ENCODE measurements at places on chromosomes 16 and 17.

DNA sequence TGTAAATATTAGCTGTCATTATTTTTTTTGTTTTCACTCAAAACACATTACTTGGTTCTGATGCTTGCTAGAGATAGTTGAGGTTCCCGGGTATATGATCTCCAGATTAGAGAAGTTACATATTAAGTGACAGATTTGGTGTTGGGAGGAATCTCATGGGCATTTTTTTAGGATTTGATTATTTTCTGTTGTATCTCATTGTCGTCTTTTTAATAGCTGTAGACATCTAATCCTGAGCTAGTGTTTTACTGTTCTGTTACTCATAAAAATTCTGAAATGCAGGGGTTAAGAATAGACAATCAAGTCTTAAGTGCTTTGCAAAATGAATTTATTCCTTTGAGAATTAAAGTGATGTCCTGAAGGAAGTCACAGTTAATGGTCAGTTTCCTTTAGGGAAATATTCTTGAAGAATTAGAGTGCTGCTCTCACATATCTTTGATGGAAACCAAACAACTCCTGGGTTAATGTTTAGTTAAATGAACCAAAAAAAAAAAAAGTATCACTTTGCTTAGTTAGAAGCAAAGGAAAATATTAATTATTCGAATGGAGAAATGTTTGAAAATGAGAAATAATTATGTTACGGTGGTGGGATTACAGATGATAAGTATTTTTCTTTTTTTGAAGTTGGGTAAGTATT lies 251.7 kb upstream of the CACNG5 start:
- H3K4me3 ChIP-seq, result no peak overlapping the region
- peaks cover 17% of the 10 kb centered on the region for H3K4me1 ChIP-seq
- no peaks in the 10 kb centered on the region for H3K27me3 ChIP-seq
- DNase-seq, result no peak
- H3K36me3 ChIP-seq, result peaks cover 61% of the 10 kb centered on the region

GRCh38 chr17:72139212-72139611 lies 18.4 kb downstream of the SOX9 start:
- no peaks in the 10 kb centered on the region for H3K4me1 ChIP-seq
- H3K27ac ChIP-seq, result no peak overlapping the region
- no peak for DNase-seq

DNA sequence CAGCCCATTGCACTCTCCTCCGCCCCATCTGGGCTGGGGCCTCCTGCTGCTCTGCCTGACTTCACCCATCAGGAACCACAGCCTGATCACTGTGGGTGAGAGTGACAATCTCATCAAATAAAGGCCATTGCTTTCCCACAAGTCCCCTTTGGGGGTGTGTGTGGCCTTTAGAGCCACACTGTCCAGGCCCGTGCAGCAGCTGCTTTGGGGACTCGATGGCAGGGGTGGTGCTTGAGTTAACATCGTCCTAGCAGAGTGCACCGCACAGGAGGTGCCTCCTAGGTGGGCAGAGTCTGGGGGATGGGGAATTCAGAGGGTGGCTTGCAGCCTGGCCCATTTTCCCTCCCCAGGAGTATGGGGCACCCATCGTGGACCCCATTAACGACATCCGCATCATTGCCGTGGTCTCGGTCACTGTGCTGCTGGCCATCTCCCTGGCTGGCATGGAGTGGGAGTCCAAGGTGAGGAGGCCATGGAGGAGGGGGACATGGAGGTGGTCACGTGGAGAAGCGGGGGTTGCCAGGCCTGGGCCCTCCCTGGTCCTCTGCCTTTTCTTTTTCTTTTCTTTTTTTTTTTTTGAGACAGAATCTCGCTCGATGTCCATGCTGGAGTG lies 5.4 kb downstream of the SLC12A3 start:
- H3K27ac ChIP-seq, result no peak overlapping the region
- DNase-seq, result no peak
- H3K36me3 ChIP-seq, result no peaks in the 10 kb centered on the region
- H3K4me1 ChIP-seq, result peaks cover 5% of the 10 kb centered on the region
- no peak overlapping the region for H3K4me3 ChIP-seq

DNA sequence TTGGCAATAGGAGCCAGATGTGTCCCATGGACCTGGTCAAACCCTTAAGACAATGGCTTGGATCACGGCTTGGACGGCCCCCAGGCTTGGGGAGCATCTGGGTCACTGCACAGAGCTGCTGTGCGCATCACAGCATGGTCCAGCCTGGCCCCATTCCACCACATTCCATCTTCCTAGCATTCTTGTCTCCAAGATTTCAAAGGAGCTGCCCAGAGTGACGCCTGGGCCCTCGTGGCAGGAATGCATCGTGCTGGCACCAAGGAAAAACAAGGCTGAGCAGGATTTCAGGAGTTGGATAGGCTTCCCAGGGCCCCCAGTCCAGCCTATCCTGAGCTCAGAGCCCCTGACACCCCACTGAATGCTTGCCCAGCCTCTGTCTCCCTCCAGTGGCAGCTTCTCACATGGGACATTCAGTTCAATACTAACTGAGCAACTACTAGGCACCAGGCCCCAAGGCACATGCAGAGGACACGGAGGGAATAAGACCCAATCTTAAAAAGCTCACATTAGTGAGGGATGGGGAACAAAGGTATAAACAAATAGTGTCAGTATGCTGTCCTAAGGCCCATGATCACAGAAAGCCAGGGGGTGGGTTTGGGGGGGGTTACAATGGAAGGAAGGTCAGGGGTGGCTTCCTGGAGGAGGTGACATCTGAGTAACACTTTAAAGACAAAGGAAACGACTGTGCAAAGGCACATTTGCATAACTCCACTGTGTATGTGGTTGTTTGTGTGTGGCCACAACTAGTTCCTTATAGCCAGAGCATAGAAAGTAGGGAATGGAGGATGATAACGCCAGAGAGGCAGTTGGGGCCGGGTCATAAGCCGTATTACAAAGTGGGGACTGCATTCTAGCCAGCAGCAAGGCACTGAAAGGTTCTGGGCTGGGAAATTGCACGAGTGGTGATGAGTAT lies 34.1 kb downstream of the TK2 start:
- H3K27ac ChIP-seq, result peak overlapping the region; percentile 99
- peak overlapping the region; percentile 82 for H3K4me3 ChIP-seq
- DNase-seq, result no peak
- no peaks in the 10 kb centered on the region for H3K27me3 ChIP-seq
- peaks cover 51% of the 10 kb centered on the region for H3K4me1 ChIP-seq
- peaks cover 15% of the 10 kb centered on the region for H3K36me3 ChIP-seq

DNA sequence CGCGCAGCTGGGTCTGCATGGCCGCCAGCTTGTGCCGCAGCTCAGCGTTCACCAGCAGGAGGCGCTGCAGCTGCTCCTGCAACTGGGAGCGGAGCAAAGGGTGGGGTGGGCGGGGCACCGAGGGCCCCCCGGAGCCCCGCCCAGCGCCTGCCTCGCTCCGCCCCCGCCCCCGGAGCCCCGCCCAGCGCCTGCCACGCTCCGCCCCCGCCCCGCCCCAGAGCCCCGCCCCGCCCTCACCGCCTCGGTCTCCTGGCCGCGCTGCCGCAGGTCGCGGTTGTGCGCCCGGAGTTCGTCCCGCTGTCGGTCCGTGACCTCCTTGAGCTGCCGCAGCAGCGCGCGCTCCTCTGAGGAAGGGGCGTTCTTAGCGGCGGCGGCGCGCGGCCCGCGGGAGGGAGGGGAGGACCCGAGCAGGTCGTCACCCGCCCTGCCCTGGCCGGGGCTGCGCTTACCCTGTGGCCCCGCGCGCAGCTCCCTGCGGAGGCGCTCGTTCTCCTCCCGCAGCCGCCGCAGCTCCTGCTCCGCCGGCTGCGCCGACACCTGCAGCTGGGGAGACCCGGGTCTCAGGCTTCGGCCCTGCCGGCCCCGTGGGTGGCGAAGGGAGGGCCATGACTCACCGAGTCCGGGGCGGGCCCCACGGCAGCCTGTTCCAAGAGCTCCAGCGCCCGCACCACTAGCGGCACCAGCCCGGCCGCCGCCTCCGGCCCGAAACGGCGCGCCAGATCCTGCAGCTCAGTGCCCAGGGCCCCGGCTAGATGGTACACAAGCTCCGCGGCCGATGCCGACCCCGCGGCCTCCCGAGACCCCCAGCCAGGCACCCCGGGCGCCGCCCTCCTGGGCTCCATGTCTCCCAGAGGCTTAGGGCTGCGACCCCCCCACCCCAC lies 463 bp downstream of the RILP start:
- peaks cover 42% of the 10 kb centered on the region for H3K36me3 ChIP-seq
- no peaks in the 10 kb centered on the region for H3K27me3 ChIP-seq
- peak; percentile 91 for DNase-seq
- H3K27ac ChIP-seq, result no peak overlapping the region

DNA sequence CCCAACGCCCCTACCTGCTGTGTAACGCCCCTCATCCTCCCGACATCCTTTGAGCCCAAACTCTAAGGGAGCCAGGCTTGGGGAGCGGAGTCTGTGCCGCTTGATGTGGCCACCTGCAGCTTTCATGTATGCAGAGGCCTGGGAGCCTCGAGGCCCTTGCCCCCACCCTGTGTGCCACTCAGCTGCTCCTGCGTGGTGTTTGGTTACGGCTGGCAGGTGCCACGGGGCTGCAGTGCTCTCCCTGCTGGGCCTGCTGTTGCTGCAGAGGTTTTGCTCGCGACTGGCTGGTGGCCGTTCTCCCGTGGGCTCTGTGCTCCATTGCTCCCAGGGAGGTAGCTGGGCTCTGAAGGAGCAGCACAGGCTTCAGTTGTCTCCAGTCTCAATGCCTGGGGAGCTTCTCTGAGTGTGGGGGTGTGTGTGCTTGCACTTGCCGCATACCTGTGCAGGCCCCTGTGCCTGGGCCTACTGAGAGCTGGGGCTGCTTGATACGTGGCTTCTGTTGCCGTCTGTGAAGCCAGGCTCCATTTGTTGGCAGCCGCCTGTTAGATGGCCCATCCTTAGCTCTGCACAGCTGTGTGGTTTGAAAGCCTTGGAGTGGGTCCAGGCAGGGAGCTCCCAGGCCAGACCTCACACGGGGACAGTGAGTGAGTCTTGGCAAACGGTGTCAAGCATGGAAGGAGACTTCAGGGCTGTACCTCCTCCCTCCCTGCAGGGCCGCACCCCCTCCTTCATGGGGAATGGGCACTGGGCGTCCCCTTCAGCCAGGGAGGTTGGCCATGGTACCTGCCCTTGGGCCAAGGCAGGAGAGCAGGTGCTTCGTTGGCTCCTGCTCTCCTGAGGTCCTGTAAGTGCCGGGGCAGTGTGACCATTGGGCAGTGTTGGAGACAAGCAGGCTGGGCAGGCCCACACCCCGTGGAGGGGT lies 47.2 kb downstream of the PDPK1 start:
- no peak overlapping the region for H3K4me3 ChIP-seq
- no peak for DNase-seq
- H3K27ac ChIP-seq, result no peak overlapping the region
- H3K27me3 ChIP-seq, result no peaks in the 10 kb centered on the region
- peaks cover 25% of the 10 kb centered on the region for H3K36me3 ChIP-seq

DNA sequence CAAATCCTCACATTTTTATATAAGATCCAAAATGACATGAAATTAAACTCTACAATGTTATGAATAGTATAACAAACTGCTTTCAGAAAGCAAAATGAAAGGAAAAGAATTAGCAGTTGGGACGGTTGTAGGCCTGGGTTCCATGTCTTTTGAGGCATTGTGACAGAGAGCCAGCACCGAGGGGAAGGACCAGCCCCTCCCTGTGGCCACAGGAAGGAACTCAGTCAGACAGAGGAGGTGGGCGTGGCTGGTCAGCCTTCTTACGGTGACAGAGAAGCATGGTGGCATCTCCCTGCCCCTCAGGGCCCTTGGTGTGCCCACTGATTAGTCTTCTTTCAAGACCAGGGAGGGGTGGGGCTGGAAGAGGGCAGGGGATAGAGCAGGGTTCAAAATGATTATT lies 5.7 kb downstream of the ZNF319 start:
- H3K36me3 ChIP-seq, result peaks cover 25% of the 10 kb centered on the region
- DNase-seq, result peak; percentile 36
- H3K27me3 ChIP-seq, result no peaks in the 10 kb centered on the region
- H3K27ac ChIP-seq, result no peak overlapping the region

- no peak for DNase-seq
- no peaks in the 10 kb centered on the region for H3K27me3 ChIP-seq
- H3K36me3 ChIP-seq, result no peaks in the 10 kb centered on the region
These were observed 23.9 kb downstream of the SGSM2 start for GRCh38 chr17:2361010-2361760.

DNA sequence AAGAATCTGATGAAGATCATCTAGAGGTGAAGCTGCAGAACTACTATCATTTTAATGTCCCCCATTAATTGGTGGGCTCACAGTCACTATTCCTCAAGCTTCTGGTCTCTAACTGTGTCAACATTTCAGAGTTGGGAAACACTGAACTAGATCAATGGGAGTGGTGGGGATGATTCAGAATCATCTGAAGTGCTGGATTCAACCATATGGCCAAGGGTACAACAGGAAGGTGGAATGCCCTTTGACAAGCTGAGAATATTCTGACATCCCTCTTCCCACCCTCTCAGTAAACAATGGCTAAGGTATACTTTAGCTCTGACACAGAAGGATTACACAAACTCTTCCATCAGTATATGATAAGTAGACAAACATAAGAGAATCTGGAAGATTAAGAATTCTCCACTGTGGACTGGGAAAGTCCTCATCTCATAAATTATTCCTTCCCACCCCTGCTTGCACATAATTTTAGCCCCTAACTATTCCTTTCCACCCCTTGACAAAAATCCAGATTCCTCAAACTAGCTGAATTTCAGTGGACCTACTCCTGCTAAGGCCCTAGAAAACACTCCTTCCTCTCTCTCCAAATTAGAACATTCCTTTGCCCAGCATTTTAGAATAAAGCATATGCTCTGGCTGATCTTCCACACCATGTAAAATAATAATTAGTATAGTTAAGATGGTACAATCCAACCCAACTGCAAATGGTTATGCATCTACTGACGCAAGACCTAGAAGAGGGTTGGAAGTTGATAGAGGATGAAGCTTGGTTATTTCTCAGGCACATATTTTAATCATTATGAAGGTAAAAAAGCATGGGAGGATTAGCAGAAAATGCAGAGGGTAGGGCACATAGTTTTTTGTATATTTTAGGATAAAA lies 16.3 kb upstream of the RFFL start:
- no peak for DNase-seq
- peaks cover 14% of the 10 kb centered on the region for H3K36me3 ChIP-seq
- H3K4me3 ChIP-seq, result no peak overlapping the region
- no peaks in the 10 kb centered on the region for H3K27me3 ChIP-seq
- peaks cover 54% of the 10 kb centered on the region for H3K4me1 ChIP-seq

GRCh38 chr17:80738020-80738808 lies 193.6 kb downstream of the RPTOR start:
- H3K4me3 ChIP-seq, result no peak overlapping the region
- peak overlapping the region; percentile 17 for H3K27ac ChIP-seq
- DNase-seq, result no peak
- H3K36me3 ChIP-seq, result peaks cover 58% of the 10 kb centered on the region

DNA sequence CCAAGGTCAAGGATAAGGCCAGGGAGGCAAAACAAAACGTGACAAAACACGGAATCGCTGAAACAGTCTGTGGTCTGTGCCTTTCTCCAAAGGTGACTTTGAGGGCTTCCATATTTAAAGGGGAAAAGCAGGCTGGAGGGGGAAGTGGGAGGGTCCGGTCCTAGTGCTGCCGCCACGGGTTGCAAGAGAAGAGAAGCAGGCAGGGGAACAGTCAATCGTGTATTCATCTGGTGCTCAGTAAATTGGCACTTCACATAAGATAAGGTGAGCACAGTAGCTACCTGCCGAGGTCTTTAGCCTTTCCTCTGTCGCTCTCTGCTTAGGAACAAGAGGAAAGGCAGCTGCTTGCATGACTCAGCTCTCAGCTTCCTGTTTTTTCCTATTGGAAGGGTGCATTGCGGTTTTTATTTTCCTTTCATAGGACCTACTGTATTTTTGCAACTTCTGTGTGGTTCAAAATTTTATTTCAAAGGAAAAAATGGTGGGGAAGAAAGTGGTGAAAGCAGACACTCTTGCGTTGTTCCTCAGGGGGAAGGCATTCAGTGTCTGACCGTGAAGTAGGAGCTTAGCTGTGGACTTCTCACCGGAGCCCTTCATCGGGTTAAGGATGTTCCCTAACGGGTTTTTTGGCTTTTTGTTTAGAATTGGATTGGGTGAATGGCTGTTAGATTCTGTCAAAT lies 7.1 kb upstream of the LGALS3BP start:
- no peak overlapping the region for H3K27ac ChIP-seq
- peaks cover 15% of the 10 kb centered on the region for H3K4me1 ChIP-seq
- no peak for DNase-seq
- H3K27me3 ChIP-seq, result no peaks in the 10 kb centered on the region
- peaks cover 24% of the 10 kb centered on the region for H3K36me3 ChIP-seq

Data from activated T-helper 2 cell treated with anti-CD3 and anti-CD28 coated beads, Interferon-gamma antibody, Interleukin-2, Interleukin-4, amounts not matched to agents 10 μg/mL and 5 μg/mL and 100 μg/mL, durations not matched to agents 14 hours and 24 hours and 36 hours (primary cell).